ENCODE measurements at places on chromosomes 16 and 17. TPM values are rescaled to one million over a fixed set of nuclear protein-coding genes. Genes with fewer than 3 reads are reported as not detected.

DNA sequence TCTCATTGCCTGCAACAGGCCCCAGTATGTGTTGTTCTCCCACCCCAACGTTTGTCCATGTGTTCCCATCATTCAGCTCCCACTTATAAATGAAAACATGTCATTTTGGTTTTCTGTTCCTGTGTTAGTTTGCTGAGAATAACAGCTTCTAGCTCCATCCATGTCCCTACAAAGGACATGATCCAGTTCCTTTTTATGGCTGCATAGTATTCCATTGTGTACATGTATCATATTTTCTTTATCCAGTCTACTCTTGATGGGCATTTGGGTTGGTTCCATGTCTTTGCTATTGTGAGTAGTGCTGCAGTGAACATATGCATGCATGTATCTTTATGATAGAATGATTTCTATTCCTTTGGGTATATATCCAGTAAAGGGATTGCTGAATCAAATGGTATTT, 10.8 kb upstream of the KRTAP9-2 start:
- ATAC-seq: no peak

DNA sequence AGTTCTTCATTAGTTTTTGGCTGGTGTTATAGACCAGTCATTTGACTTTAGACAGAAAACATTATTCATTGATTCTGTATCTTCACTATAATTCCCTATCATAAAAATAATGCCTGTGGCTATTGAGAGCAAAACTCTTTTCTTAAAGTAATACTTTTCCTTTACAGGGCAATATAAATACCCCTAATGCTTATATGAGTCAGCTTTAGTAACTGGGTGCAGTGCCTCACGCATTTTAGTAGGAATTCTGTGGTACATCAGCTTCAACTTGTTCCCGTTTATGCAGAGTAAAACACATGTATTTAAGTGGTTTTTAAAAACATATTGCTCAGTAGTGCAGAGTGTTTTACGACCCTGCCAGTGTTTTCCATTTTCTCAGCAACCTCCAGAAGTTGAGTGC, 68.1 kb downstream of the SEC14L1 start:
- ATAC-seq: peak; percentile 46

The CRYM gene
- total RNA-seq: 2.5 TPM

The PCGF2 gene
- total RNA-seq: 21.7 TPM

DNA sequence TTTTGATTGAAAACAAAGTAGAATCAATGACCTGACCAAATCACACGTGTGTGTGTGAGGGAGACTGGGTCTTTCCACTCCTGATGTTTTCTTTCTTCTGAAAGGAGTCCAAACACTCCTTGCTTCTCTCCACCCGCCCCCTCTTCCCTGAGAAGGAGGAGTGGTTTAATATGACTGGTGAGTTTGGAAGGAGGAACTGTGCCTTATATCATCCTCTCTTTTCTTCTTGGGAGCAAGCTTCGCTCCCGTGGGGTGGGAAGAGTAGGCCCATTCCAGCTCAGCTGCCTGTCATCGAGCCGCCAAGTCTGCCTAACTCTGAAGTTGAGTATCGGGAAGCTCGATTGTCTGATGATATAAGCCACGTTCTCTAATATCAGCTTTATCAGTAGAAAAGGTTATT, 96.5 kb downstream of the YPEL2 start:
- ATAC-seq: no peak

The ADAMTS18 gene
- 1.4 TPM for total RNA-seq

GRCh38 chr17:17792037-17792550, 44.7 kb downstream of the SREBF1 start:
- peak; percentile 72 for ATAC-seq

GRCh38 chr16:24337013-24337412, 80.9 kb downstream of the CACNG3 start:
- no peak for ATAC-seq

- no peak for ATAC-seq
Measured at GRCh38 chr17:48735062-48735351, 6.5 kb upstream of the HOXB13 start.

DNA sequence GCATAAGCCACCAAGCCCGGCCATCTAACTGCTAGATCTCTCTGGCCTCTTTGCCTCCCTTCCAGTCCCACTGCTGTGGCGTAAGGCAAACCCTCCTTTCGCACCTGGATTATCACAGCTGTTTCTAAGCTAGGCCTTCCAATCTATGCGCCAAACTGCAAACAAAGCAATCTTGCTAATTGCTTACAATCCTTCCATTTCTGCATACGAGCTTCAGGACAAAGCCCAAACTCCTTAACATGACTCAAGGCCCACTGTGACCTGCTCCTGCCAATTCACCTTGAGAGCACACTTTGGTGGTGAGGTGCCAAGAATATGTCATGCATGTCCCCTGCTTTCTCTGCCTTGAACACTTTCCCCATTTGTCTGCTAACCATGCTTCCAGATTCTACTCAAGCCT, 6.0 kb upstream of the ARL5C start:
- no peak for ATAC-seq

- ATAC-seq: no peak
Measured at GRCh38 chr17:78946131-78946530, 20.9 kb upstream of the TIMP2 start.

GRCh38 chr16:89744813-89745212, 23.5 kb downstream of the ZNF276 start:
- no peak for ATAC-seq

The ZPBP2 gene
- not detected for total RNA-seq

The ZG16B gene
- total RNA-seq: 1.5 TPM

The CHMP1A gene
- total RNA-seq: 61.3 TPM

- no peak for ATAC-seq
Measured at GRCh38 chr17:57668332-57668731, 76.8 kb downstream of the CCDC182 start.

DNA sequence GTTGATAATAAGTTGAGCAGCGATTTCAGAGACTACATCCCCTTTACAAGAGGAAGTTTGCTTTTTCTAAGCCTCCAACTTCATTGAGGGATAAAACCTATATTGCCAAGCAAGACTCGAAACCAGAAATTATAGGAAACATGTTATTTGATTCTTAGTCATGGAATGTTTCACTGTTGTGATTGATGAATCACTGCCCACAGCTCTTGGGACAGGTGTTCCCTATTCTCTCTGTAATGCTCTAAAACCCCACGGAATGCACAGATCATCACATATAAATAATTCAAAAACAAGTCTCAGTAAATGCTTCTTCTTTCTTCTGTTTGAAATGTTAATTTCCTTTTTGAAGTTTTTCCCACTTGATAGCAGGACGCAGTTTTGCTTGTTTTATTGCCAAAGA, 809.5 kb upstream of the GOT2 start:
- no peak for ATAC-seq

GRCh38 chr17:38410201-38410600, 18.1 kb upstream of the ARHGAP23 start:
- ATAC-seq: no peak

DNA sequence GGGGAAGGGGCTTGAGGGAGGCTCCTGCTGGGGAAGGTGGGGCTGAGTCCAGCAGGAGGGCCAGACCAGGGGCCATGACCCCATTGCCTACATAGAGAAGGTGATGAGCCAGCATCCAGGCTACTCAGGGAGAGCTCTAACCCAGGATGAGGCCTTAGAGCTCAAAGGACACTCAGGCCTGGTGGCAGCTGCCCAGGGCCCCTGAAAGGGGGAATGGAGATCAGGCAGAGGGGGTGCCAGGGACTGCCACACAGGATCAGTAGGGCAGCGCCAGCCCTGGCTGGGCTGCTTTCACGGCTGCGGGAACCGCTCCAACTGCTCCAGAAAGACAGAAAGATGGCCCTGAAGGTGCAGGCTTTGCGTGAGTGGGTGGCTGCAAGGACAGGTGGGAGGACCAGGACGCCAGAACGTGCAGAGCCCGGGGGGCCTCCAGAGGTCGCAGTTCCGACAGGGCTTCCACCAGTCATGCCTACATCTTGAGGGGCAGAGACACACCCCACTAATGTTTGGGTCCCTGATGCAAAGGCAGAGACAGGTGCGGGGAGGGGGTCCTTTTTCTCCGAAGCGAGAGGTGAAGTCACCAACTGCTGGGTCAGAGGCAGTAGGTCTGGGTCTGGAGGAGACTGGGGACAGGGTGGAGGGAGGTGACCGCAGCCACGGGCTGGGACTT, 882 bp upstream of the ATP6V0C start:
- ATAC-seq: no peak

The BBS2 gene
- total RNA-seq: 34.8 TPM

DNA sequence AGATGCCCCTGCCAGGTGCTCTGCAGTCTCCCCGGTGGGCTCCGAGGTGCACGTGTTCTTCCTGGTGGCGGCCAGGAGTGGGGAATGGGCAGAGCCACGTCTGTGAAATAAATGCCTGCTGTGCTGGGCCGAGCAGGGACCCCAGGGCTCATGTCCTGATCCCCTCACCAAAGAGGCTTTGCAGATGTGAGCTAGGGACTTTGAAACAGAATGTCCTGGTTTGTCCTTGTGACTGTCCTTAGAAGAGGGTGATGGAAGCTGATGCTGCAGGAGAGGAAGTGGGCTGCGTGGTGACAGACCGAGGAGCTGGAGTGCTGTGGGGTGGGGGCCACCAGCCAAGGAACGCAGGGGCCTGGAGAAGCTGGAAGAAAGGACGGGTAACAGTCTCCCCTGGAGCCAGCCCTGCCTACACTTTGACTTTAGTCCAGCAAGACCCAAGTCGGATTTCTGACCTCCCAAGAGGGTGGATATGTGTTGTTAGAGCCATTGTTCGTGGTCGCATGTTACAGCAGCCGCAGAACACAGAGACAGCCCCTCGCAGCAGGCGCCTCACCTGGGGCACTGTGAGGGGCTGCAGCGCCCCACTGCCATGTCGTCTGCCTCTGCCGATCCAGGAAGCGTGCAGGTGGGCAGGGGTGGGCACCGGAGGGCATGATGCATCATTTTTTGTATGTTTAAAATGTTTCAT, 217.9 kb upstream of the CIBAR2 start:
- no peak for ATAC-seq

- no peak for ATAC-seq
Measured at GRCh38 chr17:39714234-39714633, 14.4 kb downstream of the ERBB2 start.

The MARVELD3 gene
- 0.46 TPM for total RNA-seq

DNA sequence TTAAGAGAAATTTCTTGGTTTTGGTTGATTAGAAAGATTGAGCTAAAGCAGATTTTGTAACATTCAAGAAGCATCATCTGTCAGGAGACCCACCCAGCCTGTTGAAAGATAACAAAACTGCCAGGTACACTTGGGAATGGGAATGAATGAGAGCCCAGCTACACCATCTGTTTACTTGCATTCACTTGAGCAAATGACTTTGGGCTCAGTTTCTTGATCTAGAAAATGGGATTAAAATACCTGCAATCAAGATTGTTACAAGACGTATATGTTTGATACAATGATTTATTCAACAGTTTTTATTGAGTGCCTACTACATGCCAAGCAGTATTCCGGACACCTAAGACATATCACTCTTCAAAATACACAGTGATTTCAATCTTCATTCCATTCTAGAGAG, 76.3 kb upstream of the HAS3 start:
- no peak for ATAC-seq

The DDX52 gene
- total RNA-seq: 21.5 TPM

- ATAC-seq: no peak
Measured at GRCh38 chr16:10100829-10101228, 81.4 kb downstream of the GRIN2A start.

GRCh38 chr17:74960570-74961342, 11.8 kb downstream of the HID1 start:
- ATAC-seq: peak; percentile 79

GRCh38 chr17:83200231-83200699, 120.9 kb downstream of the METRNL start:
- peak; percentile 46 for ATAC-seq

DNA sequence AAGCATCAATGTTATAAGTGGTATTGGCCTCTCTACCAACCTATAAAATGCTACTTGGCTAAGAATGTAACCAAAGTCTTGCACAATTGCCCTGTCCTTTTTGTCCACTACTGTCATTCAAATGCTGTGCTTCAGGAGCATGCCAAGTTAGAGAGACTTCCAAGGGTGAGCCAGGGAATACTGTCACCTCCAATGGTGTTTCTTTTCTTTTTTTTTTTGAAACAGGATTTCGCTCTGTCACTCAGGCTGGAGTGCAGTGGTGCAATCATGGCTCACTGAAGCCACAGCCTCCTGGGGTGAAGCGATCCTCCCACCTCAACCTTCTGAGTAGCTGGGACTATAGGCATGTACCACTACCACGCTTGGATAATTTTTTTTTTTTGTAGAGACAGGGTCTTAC, 43.7 kb upstream of the ERN1 start:
- ATAC-seq: no peak

The ZNF688 gene
- 9.9 TPM for total RNA-seq

DNA sequence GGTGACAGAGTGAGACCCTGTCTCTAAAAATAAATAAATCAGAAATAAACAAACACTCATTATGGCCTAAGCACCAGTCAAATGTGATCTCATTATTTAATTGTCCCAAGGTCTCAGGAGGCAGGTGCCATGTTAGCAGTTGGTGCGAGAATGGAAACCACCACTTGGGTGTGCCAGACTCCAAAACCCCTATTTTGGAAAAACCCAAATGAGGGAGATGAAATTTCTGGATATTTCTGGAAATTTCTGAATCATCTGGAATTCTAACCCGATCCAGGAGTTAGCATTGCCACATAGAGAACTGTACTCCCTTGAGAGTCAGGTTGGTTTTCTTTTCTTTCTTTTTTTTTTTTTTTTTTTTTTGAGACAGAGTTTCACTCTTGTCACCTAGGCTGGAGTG, 264.0 kb downstream of the XYLT1 start:
- ATAC-seq: no peak

The FBRS gene
- 28.8 TPM for total RNA-seq

DNA sequence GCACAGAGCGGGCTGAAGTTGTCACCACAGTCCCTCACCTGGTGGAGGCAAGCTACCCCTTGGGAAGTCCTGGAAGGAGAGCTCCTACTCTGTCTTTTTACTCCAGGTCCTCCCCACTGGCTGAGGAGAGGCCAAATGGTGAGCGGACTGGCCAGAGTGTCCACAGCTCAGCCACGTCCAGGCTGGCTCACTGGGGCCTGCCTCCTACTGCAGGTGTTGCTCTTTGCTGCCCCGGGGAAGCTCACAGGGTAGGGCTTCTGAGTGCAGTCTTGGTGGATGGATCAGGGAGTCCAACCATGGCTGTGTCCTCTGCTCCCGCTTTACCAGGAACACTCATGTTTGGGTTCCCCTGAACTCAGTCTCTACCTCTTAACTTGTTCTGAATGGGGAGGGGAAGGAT, 2.7 kb downstream of the B9D1 start:
- no peak for ATAC-seq

DNA sequence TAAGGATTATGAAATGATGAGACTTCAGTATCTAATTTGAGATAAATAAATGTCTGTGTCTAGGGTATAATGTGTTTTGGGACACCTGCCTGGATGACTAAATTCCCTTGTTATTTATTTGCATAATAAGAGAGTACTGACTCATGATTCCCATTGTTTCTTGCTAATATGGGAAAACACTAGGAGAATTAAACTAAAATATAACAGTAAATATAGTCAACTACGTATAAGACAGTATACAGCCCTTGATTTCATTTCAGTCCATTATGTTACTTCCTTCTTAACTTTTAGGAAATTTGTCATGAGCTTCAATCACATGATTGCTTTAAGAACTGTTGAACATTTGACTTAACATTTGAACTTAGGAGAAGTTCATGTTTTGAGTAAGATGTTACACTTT, 62.4 kb downstream of the VMP1 start:
- no peak for ATAC-seq

GRCh38 chr16:66834746-66835145, 4.0 kb upstream of the NAE1 start:
- no peak for ATAC-seq

The TUBB3 gene
- total RNA-seq: 120 TPM

The TBC1D3 gene
- not detected for total RNA-seq

The PYDC1 gene
- total RNA-seq: 0.22 TPM

GRCh38 chr17:78268951-78269905, 37.8 kb downstream of the TMEM235 start:
- ATAC-seq: peak; percentile 66

GRCh38 chr17:64212122-64212521, 50.9 kb downstream of the TEX2 start:
- ATAC-seq: no peak
